ENCODE measurements at places on chromosomes 6 and 20. TPM values are rescaled to one million over a fixed set of nuclear protein-coding genes. Genes with fewer than 3 reads are reported as not detected.

GRCh38 chr6:72182337-72183246, 296.2 kb downstream of the RIMS1 start:
- no peak for DNase-seq

- no peak for DNase-seq
These were observed 21.3 kb upstream of the PDE10A start for GRCh38 chr6:165684333-165684732.

BFSP1 gene
- 0.19 TPM for total RNA-seq

FABP7 gene
- total RNA-seq = not detected

EIF6 gene
- 94.7 TPM for total RNA-seq

GRCh38 chr20:50272030-50272723, 81.5 kb downstream of the CEBPB start:
- no peak for DNase-seq

ALDH8A1 gene
- 0.24 TPM for total RNA-seq

DNA sequence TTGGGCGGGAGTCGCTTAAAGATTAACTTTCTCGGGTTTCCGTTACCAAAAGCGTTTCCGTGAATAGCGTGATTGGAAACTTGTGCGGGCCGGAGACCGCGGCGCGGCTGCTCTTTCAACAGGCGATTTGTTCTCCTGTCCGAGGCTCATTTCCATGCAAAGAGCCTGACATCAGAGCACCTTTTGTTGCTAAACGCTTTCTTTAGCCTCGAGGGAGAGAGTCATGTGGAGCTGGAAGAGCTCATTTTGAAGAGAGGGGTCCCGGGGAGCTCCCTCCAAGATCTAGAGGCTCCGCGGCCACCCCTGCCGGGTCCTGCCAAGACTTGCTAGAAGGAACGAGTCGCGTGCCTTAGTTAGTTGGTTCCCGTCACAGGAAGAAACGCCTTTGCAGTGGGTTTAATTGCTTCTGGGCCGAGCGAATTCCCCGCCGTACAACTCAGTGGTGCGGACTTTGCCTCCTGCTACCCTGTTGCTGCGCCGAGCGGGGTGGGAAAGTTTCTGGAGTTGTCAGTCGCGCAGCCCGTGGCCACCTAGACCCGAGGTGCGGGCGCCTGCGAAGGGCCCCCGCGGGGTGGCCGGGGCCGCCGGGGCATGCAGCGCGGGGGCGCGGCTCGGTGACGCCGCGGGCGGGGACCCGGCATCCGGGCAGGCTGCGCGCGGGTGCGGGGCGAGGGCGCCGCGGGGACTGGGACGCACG, at the start of gene SASH1:
Gene SASH1 (plus strand): TSS at position 489 of the 697 bp plus-strand sequence. CDS start 230 bp downstream, outside the sequence.
- peak; percentile 16 for DNase-seq

- peak; percentile 60 for DNase-seq
These were observed 19.1 kb upstream of the CHMP4B start for GRCh38 chr20:33791959-33792597.

- no peak for DNase-seq
These were observed 77.3 kb downstream of the ECT2L start for GRCh38 chr6:138873191-138873590.

CDK19 gene
- 11.0 TPM for total RNA-seq

DNA sequence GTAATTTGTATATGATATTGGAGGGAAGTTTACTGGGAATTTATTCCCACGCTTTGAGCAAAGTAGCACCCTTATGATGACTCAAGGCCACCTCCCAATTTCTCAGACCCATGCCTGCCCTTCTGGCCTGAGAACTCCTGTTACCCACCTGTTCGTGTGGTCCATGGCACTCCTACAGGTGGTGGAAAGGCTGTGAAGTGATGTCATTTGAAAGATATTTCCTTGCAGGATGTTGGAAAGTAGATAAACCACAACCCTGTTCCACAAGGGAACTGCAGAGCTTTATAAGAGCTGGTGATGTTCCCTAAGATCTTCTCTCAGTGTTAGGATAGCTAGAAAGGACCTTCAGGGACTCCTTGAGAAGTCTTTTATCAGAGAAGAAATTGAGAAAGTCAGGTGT, 70.5 kb downstream of the ADGRG6 start:
- no peak for DNase-seq

OPRM1 gene
- total RNA-seq = not detected

DNA sequence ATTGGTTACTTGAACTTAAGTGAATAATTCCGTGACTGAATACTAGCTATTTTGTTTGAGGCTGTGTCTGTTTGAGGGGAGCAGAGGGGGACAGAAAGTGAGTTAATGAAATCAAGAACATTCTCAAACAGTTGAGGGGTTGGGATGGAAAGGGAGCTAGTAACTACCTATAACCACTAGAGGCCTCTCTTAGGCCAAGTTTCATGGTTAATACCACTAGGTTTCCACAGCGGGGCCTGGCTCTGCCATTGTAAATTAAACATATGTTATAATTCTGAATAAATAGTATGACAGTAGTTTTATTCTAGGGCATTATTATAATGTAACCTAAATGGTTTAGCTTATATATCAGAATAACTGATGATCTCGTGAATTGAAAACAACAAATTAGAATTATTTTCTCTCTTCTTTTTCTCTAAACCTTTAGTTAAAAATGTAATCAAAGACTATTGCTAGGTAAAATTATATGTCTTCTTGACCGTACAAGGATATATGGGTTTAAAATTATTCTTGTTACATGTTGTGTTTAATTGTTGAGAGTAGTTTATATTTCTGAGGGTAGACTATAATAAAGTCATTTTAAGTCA, 108.1 kb downstream of the BCKDHB start:
- DNase-seq = peak; percentile 14
